ENCODE measurements at places on chromosomes 5 and 9.

GRCh38 chr5:59516161-59516560, 377.4 kb downstream of the PDE4D start:
- no peak for DNase-seq

DNA sequence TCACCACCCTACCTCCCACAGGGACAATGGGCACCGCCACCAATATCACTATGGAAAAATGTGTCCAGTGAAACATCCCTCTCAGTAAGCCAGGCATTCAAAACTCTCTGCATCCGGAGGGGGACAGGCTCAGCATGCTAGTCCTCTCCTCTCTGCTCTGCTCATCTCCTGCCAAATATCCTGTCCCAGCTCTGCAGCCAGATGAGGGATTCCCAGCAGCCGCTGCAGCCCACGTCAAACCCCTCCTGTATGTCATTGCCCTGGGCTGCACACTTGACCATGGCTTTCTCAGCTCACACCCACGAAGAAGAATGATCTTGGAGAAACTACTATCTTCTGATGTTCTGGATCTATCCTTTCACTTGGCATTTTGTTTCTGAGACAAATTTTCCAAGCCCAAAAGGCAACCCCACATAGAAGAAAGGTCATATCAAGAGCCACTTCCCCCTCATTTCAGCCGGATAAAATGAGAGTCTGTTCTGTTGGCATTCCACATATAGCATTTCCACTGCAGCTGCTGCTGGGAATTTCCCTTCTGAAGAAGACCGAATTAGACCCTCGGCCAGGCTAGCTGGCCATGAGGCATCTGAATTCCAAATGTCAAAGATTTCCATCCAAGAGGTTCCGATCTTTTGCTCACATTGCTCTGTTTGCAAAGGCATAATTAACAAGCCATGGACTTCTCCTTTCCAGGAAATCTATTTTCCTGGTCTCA, 338.0 kb downstream of the ACTL7B start:
- DNase-seq: no peak

DNA sequence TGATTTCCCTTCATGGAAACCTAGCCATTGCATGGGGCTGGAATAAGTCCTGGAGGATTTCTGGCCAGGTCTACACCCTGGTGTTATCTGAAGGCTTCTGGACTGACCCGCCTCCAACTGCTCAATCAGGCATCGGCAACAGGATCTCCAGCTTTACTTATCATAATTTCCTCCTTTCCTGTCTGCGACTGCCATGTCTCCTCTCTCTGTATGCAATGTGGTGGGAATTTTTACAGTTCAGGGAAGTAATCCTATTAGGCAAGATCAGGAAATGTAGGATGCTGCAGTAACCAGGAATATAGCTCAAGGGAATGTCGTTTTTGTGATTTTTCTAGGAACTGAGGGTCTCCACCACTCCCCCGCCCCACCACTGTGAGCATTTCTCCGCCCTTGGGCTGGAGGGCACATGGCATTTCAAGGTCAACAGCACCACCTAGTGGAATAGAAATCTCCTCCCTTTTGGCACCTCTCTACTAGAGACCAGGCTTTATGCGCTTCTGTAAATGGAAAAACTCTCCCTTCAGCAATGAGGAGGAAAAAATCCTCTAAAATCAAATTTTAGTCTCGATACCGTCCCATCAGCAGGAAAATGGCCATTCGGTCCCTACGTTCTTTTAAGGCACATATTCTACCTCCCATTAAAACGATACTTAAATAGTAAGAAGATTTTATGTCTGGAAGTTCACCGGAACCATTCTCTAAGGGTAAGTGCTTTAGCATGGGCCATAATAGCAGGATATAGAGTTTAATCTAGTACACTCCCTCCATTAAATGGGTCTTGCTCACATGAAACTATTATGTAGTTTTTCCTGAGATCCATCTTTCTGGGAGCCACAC, 93.0 kb downstream of the YTHDC2 start:
- DNase-seq: peak; percentile 20

- no peak for DNase-seq
These were observed 176.4 kb downstream of the KIF4B start for GRCh38 chr5:155189981-155190380.

- no peak for DNase-seq
These were observed 97.6 kb downstream of the GALNT10 start for GRCh38 chr5:154288145-154288544.

DNA sequence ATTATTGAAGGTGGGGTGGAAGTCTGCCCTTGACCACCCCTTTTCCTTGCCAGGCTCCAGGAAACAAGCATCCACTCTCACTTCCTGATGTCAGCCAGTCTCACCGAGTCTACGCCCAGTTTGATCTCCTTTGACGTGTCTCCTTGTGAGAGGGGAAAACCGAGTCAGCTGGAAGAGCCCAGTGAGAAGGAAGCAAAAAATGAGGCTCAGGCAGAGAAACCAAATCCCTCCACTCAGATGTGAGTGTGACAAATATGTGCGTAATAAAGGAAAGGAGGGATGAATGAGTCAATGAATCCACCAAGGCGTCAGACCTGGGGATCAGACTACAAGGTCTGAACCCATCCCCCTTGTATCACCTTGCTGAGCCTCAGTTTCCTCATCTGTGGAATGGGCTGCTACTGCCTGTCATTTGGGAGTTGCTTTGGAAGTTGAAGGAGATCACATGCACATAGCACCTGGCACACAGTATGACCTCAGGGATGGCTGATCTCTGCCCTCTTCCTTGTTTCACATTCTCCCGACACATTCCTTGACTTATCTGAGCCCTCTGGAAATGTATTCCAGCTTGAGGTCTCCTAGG, 61.3 kb upstream of the XPA start:
- no peak for DNase-seq

DNA sequence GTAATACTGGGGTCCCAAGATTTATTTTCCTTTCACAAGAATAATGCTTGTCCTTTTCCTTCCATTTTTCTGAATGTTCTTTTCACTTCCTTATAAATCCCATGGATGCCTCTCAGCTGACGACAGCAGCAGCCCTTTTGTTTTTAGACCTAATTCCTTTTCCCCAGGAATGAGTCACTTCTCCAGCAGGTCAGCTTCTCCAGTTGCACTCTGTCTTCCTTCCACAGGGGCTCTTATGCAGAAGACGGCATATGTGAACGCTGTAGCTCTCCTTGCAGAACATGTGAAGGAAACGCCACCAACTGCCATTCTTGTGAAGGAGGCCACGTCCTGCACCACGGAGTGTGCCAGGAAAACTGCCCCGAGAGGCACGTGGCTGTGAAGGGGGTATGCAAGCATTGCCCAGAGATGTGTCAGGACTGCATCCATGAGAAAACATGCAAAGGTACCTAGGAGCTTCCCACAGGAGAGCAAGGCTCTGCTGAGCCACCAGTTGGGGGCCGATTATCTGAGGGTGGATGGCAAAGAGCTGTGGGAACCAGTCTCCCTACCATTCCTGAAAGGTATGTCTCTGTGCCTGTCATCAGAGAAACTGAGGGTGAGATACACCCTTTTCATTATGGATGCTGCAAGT, 72.9 kb downstream of the RFK start:
- DNase-seq: no peak

- DNase-seq: no peak
These were observed 61.4 kb downstream of the SNX24 start for GRCh38 chr5:122906768-122907167.

DNA sequence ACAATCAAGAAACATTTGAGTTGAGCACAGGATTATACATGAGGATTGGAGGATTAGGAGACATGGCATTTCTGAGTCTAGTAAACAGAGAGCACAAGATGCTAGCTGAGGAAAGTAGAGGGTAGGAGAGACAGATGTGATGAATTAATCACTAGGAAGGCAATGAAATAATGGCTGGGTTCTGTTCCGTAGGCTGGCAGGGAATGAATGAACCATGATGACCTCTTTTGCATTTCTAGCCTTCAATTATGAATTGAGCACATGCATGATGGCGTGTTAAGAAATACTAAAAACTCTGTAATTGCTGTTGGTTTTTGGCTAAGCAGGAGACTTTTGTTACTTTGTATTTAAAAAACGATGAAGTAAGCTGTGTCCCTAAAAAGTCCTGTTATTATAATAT, 420.0 kb upstream of the TLE4 start:
- DNase-seq: no peak

- DNase-seq: no peak
These were observed 35.5 kb upstream of the ISL1 start for GRCh38 chr5:51347704-51348103.

DNA sequence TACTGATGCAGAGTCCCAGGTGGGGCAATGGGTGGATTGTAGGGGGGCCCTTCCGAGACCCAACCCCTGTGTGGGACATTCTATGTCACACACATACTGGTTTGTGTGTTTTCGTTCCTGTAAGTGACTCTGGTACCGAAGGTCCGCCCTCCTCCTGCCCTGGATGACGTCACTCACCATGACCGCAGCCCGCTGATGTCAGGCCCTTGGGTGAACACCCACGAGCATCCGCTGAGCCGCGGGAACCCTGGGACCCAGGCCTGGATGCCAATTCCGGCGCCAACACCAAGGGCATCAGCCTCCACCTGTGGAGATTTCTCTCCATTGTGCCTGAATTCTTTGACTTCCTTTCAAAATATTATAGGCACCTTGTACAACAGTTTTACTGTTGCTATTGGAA, 184.3 kb downstream of the MTRR start:
- no peak for DNase-seq

GRCh38 chr9:113566016-113566711, 102.6 kb downstream of the RGS3 start:
- no peak for DNase-seq

DNA sequence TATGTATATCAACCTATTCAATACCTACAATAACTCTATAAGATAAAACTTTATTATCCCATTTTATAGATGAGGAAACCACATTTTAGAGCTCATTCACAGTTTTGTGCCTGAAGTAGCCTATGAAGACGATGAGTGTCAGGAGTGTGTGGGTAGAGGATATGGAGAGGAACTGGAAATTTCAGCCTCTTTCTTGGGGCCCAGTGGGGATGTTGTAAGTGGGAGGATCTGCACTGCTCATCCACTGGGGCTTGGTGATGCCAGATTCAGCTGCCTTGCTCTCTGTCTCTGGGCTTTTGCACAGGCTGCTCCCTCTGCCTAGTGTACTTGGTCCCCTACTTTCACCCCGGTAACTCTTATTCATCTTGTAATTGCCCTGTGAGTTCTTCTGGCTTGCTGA, 194.7 kb downstream of the SREK1 start:
- no peak for DNase-seq

DNA sequence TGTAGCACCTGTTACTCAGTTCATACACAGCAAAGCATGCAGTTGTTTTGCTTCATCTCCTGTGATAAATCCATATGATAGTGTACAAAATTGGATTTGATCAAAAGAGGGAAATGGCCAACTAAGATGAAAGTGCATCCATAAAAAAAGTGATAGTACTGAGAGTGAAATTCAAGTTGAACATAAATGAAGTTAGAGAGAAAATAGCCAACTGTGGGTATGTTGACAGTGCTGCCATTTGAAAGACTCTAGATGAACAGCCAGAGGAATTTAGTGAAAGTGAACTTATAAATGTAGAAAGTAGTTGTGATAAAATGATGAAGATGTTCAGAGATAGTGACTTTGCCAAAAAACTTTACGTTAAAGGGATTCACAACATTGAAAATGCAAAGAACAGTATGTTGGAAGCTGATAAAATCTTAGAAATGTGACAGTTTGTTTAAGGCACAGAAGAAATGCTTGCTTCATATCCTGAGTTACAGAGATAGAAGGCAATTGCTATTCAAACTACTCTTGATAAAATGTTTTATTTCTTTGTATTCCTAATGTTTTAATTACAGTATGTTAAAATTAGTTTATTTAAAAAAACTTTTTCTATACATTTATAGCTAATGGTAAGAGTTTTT, 119.7 kb downstream of the DMXL1 start:
- DNase-seq: no peak

- no peak for DNase-seq
These were observed 40.4 kb downstream of the CFAP95 start for GRCh38 chr9:69861011-69861410.

- no peak for DNase-seq
These were observed 1203.4 kb downstream of the MAT2B start for GRCh38 chr5:164708831-164709230.

- DNase-seq: no peak
These were observed 444.2 kb downstream of the ACTL7B start for GRCh38 chr9:108411632-108412031.

DNA sequence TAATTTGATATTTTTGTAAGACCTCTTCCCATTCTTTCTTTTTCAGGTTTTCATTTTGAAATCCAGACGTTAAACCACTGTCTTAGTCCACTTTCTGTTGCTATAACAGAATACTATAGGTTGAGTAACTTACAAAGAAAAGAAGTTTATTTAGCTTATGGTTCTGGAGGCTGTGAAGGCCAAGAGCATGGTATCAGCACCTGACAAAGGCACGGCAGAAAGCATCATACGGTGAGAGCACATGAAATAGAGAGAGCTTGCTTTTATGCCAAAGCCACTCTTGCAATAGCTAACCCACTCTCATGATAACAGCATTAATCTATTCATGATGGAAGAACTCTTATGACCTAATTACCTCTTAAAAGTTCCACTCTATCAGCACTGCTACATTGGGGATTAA, 255.6 kb upstream of the PDE4D start:
- DNase-seq: no peak

- DNase-seq: no peak
These were observed 94.8 kb upstream of the ADRA1B start for GRCh38 chr5:159821461-159821940.

GRCh38 chr9:14849851-14850250, 60.4 kb downstream of the FREM1 start:
- no peak for DNase-seq

DNA sequence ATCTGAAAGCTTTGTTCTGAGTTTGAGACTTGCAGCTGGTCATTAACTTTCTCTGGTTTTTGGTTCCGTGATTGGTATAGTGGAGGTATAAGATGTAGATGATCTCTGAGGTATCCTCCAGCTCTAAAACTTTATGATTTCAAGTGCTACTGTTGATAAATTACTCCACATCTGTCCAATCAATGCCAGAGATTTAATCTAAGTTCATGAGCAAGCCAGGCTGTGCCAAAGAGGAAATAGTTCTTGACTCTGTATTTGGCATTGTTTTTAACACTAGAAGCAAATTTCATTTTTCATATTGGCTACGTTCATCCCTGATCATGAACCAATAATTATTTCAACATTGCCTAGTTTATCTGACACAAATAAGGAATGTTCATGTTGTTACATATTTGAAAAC, 28.5 kb upstream of the CHD1 start:
- no peak for DNase-seq

Measured in activated CD4-positive, alpha-beta T cell treated with anti-CD3 and anti-CD28 coated beads, Interleukin-2, amount 50 U/mL, for 1 hour (primary cell).